ENCODE measurements at places on chromosomes 1 and 21.

DNA sequence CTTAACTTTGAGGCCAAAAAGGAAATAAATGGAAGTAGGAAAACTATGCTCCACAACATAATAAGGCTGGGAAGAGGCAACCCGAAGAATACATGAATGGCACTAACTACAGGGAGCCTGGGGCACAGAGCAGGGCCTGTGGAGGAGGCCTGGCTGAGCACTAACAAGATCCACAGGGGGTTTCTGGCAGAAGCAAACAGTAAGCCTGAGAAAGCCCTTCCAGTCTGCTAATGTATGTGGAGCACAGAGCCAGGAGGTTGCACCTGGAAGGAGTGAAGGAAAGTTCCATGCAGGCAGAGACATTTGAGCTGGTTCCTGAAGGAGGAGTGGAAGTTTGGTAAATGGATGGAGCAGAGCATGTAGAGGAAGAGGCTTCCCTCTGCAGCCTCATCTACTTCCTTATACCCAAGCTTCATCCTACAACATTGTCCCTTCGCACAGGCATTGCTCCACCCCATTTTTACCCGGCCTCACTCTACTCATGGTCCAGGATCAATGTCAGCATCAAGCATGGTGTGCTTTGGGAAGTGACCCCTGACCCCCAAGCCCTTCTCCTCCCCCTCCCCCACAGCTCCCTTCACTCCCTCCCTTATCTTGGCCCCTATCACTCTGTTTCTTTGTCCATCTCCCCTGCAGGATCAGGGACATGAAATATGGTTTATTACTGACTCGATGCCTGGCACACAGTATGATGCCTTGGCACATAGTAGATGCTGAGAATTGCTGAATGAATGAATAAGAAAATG lies 23.3 kb downstream of the SHISA4 start:
- no peak for DNase-seq

DNA sequence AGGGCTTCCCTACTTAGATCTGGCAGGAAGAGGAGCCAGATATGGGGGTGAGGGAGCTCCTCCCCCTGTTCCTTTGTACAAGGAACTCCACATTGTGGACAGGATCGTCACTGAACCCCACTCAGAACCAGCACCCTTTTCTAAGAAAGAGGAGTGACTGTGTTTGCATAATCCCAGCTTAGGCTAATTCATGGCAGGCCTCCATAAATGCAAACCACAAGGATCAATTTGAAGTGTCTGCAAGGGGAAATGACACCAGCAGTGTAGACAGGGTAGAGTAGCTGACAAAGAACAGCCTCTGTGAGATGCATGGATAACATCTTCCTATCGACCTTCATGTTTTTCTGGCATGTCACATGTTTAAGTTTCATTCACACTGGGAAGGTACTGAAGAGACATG lies 11.7 kb downstream of the MX1 start:
- DNase-seq = no peak

DNA sequence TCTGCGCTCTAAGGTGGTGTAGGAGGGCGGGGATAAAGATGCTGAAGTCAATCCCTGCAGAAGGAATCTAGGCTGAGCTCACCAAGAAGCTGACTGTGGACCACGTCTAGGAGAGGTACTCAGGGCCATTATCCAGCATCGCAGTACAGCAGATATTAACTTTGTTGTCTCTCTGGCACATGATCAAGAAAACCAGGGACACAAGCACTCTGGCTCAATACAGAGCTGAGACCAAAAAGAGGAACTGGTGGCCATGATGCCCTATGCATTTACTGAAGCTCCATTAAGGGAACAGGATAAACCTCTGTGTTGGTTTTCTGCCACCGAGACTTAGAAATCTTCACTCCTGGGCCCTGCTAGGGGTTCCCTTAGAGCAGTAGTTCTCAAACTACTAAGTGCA lies 38.0 kb upstream of the ANGPTL7 start:
- no peak for DNase-seq

GRCh38 chr1:80909172-80909784 lies 891.5 kb upstream of the ADGRL2 start:
- DNase-seq = no peak

GRCh38 chr1:143698016-143698415 lies 273.8 kb downstream of the FAM72C start:
- DNase-seq = peak; percentile 58

DNA sequence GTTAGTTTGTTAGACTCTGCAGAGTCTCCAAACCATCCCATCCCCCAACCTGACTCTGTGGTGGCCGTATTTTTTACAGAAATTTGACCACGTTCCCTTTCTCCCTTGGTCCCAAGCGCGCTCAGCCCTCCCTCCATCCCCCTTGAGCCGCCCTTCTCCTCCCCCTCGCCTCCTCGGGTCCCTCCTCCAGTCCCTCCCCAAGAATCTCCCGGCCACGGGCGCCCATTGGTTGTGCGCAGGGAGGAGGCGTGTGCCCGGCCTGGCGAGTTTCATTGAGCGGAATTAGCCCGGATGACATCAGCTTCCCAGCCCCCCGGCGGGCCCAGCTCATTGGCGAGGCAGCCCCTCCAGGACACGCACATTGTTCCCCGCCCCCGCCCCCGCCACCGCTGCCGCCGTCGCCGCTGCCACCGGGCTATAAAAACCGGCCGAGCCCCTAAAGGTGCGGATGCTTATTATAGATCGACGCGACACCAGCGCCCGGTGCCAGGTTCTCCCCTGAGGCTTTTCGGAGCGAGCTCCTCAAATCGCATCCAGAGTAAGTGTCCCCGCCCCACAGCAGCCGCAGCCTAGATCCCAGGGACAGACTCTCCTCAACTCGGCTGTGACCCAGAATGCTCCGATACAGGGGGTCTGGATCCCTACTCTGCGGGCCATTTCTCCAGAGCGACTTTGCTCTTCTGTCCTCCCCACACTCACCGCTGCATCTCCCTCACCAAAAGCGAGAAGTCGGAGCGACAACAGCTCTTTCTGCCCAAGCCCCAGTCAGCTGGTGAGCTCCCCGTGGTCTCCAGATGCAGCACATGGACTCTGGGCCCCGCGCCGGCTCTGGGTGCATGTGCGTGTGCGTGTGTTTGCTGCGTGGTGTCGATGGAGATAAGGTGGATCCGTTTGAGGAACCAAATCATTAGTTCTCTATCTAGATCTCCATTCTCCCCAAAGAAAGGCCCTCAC lies at the start of gene OLIG2:
Gene OLIG2, plus strand, starts transcription at position 447 of the 954 bp plus-strand sequence. CDS start 928 bp downstream, outside the sequence.
- peak; percentile 71 for DNase-seq

DNA sequence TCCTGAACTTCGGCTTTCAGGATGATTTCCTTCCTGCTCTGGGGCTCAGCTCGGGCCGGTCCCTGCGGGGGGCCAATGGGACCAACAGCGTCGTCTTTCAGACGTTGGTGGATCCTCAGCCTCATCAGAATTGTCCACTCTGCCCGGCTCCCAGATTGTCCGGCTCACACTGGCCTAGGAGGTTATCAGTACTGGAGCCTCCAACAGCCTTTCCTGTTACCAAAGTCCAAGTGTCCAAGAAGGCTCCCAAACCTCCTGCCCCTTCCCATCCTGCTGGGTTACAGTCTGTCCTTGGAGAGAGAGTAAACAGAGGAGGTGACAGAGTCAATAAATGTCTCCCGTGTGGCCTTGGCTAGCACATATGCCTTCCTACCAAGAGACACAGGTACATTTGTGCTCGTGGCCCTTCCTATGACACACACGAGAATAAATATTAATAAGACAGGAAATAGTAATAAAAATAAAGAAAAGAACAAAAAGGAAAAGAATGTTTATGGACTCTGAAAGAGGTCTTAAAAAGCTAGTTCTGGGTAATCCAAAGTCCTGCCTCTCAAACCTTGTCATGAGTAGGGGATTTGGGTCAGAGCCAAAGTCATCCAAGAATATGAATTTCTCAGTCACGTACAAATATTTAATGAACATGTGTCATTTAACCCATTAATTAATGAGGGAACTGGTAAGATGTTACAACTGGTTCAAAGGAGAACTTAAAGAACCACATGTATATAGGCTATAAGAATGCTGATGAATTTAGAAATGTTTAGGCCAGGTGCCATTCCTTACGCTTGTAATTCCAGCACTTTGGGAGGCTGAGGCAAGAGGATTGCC lies 80.8 kb upstream of the SLC2A1 start:
- DNase-seq = no peak
